Nephron progenitor cell (in vitro differentiated cells): ENCODE measurements at places on chromosomes 3 and 15.

DNA sequence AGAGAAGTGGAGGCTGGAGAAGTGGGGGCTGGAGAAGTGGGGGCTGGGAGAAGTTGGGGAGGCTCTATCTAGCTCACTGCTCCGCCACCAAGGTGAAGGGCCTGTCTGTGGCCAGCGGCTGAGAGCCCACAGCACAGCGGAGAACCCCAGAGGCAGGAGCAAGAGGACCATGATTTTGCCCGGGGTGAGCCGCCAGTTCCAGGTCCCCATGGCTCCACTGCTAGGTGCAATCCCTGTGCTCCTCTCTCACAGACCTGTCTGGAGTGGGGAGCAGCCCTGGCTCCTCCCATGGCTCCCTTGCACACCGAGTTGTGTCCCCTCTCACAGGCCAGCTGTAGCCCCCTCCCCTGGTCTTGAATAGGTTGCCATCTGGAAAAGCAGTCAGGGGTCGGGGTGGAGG, 4.7 kb upstream of the NRROS start:
- no peak overlapping the region for H3K27ac ChIP-seq
- H3K27me3 ChIP-seq = peaks cover 22% of the 10 kb centered on the region
- no peak overlapping the region for H3K4me3 ChIP-seq
- no peaks in the 10 kb centered on the region for H3K36me3 ChIP-seq
- peaks cover 43% of the 10 kb centered on the region for H3K4me1 ChIP-seq
- peak; percentile 26 for DNase-seq

- no peak overlapping the region for H3K4me3 ChIP-seq
- peaks cover 44% of the 10 kb centered on the region for H3K36me3 ChIP-seq
- peaks cover 25% of the 10 kb centered on the region for H3K4me1 ChIP-seq
- H3K27me3 ChIP-seq = no peaks in the 10 kb centered on the region
- DNase-seq = no peak
Observed at GRCh38 chr3:130906374-130906995, 12.6 kb downstream of the ATP2C1 start.

- H3K27me3 ChIP-seq = no peaks in the 10 kb centered on the region
- H3K4me3 ChIP-seq = no peak overlapping the region
- H3K4me1 ChIP-seq = no peaks in the 10 kb centered on the region
- no peak for DNase-seq
Observed at GRCh38 chr15:73244333-73244732, 124.4 kb downstream of the HCN4 start.

GRCh38 chr3:177552051-177552450, 354.8 kb upstream of the TBL1XR1 start:
- peaks cover 42% of the 10 kb centered on the region for H3K4me1 ChIP-seq
- no peaks in the 10 kb centered on the region for H3K27me3 ChIP-seq
- no peak overlapping the region for H3K27ac ChIP-seq

- DNase-seq = no peak
- H3K4me1 ChIP-seq = peaks cover 3% of the 10 kb centered on the region
- no peaks in the 10 kb centered on the region for H3K36me3 ChIP-seq
- H3K27me3 ChIP-seq = peaks cover 16% of the 10 kb centered on the region
- H3K27ac ChIP-seq = no peak overlapping the region
Observed at GRCh38 chr15:68672781-68673205, 94.0 kb downstream of the CORO2B start.

- H3K27ac ChIP-seq = no peak overlapping the region
- no peaks in the 10 kb centered on the region for H3K4me1 ChIP-seq
- no peaks in the 10 kb centered on the region for H3K27me3 ChIP-seq
- H3K4me3 ChIP-seq = no peak overlapping the region
- H3K36me3 ChIP-seq = peaks cover 50% of the 10 kb centered on the region
Observed at GRCh38 chr3:130963444-130963843, 63.2 kb downstream of the ASTE1 start.

DNA sequence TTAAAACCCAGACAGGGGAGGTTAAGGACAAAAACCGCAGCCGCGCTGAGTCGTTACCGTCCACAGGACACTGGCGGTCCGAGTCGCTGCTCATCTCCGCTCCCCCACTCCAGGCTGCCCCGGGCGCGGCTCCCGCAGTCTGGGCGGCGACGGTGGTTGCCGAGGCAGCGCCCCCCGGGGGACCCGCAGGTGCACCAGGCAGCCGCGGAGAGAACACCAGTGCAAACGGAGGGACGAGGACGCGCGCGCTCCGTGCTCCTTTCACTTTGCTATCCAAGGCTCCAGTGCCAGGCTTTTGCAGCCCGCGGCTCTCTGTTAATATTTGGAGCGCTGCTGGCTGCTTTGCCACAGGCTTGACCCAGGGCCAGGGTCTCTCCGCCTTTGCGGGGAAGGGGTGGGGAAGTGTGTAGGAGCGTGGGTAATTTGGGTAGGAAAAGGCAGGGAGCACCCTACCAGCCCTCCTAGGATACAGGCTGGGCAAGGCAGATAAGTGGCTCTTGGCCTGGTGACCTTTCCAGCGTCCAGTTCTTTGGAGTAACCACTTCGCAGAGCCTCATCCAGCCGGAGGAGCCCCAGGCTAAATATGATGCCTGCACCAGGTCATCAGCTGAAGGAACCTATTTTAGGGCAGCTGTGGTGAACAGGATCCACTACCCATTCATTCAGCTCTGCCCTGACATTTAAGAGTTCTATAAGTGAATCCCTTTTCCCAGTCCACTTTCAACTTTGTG, at the start of gene GADL1:
GADL1 (minus strand) TSS at position 141 of the 731 bp plus-strand sequence; CDS start at position 94, 47 bp downstream.
- H3K36me3 ChIP-seq = no peaks in the 10 kb centered on the region
- peaks cover 7% of the 10 kb centered on the region for H3K4me1 ChIP-seq
- H3K27ac ChIP-seq = no peak within 1 kb of the TSS
- peak within 1 kb of the TSS; percentile 81 for H3K4me3 ChIP-seq

GRCh38 chr3:37652851-37653250, 208.8 kb upstream of the CTDSPL start:
- peaks cover 63% of the 10 kb centered on the region for H3K36me3 ChIP-seq
- DNase-seq = no peak
- H3K27me3 ChIP-seq = peaks cover 3% of the 10 kb centered on the region
- H3K4me1 ChIP-seq = no peaks in the 10 kb centered on the region
- no peak overlapping the region for H3K27ac ChIP-seq

GRCh38 chr3:119776304-119776703, 5.6 kb upstream of the NR1I2 start:
- H3K36me3 ChIP-seq = peaks cover 9% of the 10 kb centered on the region
- DNase-seq = no peak
- H3K4me1 ChIP-seq = peaks cover 16% of the 10 kb centered on the region
- H3K27me3 ChIP-seq = peaks cover 4% of the 10 kb centered on the region
- H3K27ac ChIP-seq = no peak overlapping the region

- H3K4me3 ChIP-seq = no peak overlapping the region
- no peak for DNase-seq
- no peaks in the 10 kb centered on the region for H3K27me3 ChIP-seq
Observed at GRCh38 chr3:188578576-188579363, 424.8 kb downstream of the LPP start.

DNA sequence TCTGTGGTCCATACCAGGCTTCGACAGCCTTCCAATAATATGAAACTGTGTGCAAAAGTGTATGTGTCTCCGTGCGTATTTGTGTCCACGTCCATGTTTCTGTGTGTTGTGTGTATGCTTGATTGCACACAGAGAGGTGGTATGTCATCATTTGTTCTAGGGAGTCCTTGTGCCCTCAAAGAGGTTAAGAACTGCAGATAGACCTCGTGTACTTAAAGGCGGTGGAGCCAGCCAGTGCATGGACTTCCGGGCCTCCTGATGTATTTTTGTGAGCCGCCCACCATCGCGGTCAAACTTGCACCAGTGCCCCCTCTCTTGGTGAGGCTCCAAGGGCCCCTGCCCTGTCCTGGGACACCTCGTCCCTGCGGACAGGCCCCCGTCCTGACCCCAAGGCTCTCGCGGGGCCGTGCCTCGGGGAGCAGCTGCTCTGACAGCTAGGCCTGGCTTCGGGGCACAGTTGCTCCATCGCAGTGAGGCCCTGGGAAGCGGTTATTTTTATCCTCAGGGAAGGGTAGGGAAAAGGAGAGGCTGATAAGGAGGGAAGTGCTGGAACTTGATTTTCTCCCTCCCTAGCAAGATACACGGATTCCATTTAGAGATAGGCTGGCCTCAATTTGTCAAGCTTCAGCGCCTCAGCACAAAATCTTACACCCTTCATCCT, 1.2 kb upstream of the RYK start:
- peaks cover 19% of the 10 kb centered on the region for H3K36me3 ChIP-seq
- DNase-seq = peak; percentile 12
- H3K27ac ChIP-seq = peak overlapping the region; percentile 89
- no peaks in the 10 kb centered on the region for H3K27me3 ChIP-seq
- H3K4me3 ChIP-seq = peak overlapping the region; percentile 84
- H3K4me1 ChIP-seq = peaks cover 48% of the 10 kb centered on the region

DNA sequence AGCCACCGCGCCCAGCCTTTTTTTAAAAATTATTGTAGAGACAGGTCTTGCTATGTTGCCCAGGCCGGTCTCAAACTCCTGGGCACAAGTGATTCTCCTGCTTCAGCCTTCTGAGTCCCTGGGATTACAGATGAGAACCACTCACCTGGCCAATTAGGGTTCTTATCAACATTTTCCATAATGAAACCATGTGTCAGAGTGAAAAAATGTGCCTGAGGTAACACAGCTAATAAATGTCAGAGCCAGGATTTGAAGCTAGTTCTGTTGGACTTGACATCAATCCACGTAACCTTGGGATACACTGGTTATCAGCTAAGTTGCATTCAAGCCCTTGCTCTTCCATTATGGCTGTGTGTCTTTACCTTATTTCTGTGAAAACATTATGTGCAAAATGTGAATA, 29.1 kb downstream of the CHST14 start:
- no peak overlapping the region for H3K27ac ChIP-seq
- peaks cover 38% of the 10 kb centered on the region for H3K27me3 ChIP-seq
- DNase-seq = no peak
- peaks cover 4% of the 10 kb centered on the region for H3K4me1 ChIP-seq
- no peak overlapping the region for H3K4me3 ChIP-seq

- H3K4me1 ChIP-seq = no peaks in the 10 kb centered on the region
- no peaks in the 10 kb centered on the region for H3K27me3 ChIP-seq
- H3K4me3 ChIP-seq = no peak overlapping the region
- DNase-seq = no peak
Observed at GRCh38 chr15:101692801-101693598, 31.3 kb downstream of the TARS3 start.

- H3K4me1 ChIP-seq = peaks cover 10% of the 10 kb centered on the region
- H3K36me3 ChIP-seq = no peaks in the 10 kb centered on the region
- no peak for DNase-seq
- no peak overlapping the region for H3K4me3 ChIP-seq
- H3K27me3 ChIP-seq = peaks cover 4% of the 10 kb centered on the region
- no peak overlapping the region for H3K27ac ChIP-seq
Observed at GRCh38 chr3:127071597-127072001, 88.7 kb downstream of the PLXNA1 start.

- H3K4me3 ChIP-seq = no peak overlapping the region
- H3K27me3 ChIP-seq = no peaks in the 10 kb centered on the region
- no peak overlapping the region for H3K27ac ChIP-seq
- peaks cover 9% of the 10 kb centered on the region for H3K4me1 ChIP-seq
- DNase-seq = no peak
- no peaks in the 10 kb centered on the region for H3K36me3 ChIP-seq
Observed at GRCh38 chr3:152222327-152222726, 46.4 kb upstream of the MBNL1 start.

GRCh38 chr3:171001250-171001893, 25.1 kb downstream of the SLC2A2 start:
- no peaks in the 10 kb centered on the region for H3K36me3 ChIP-seq
- no peak for DNase-seq
- H3K27ac ChIP-seq = no peak overlapping the region
- no peaks in the 10 kb centered on the region for H3K27me3 ChIP-seq
- no peak overlapping the region for H3K4me3 ChIP-seq

GRCh38 chr3:78660957-78661356, 1106.8 kb downstream of the ROBO1 start:
- H3K4me1 ChIP-seq = peaks cover 7% of the 10 kb centered on the region
- H3K27me3 ChIP-seq = no peaks in the 10 kb centered on the region
- peak overlapping the region; percentile 50 for H3K27ac ChIP-seq
- no peak for DNase-seq
- no peak overlapping the region for H3K4me3 ChIP-seq

DNA sequence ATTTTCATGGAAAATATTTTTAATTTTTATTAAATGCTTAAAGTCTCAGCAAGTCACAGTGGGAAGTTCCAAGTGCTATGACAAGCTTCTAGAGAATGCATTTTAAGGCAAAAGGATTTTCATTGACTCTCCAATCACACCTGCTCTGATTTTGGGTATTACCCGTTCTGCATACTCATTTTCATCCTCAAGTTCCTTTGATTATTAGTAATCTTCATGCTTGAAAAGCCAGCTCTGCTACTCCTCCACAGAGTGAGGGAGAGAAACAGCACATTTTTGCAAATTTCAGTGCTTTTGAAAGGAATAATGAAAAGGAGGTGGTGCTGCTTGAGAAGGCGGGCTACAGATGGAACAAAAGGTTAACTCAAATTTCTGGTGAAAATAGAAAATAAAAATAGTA, 450.7 kb downstream of the NSUN3 start:
- no peak for DNase-seq
- H3K4me1 ChIP-seq = no peaks in the 10 kb centered on the region

DNA sequence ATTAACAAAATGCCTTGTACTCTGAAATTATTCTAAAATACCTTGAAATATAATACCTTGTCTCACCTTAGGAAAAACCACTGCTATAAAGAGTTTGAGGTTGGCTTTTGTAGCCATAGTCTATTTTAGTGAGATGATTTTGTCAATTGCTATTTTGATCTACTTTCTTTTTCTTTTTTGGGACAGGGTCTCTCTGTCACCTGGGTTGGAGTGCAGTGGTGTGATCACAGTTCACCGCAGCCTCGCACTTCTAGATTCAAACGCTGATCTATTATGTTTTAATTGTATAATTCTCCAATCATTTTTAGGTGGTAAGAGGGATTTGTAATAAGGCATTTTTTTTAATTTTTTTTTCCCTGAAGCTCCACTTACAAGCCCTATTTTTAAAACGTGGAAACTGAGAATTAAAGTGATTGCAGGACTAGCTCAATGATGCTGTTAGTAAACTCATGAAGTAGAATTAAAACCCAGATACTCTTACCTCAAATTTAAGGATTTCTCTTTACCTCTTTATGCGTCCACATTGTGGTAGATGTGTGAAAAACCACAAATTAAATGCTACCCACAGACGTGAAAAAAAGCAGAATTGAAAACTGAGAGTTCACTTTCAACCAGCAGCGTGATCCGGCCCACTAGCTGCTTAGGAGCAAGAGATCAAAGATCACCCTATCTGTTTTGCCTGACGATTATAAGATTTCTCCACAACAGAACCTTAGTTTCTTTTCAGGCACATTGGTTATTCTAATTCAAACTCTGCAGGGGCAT, 384.2 kb downstream of the CGGBP1 start:
- H3K27me3 ChIP-seq = no peaks in the 10 kb centered on the region
- no peak for DNase-seq
- peaks cover 8% of the 10 kb centered on the region for H3K4me1 ChIP-seq
- no peak overlapping the region for H3K27ac ChIP-seq
- H3K36me3 ChIP-seq = no peaks in the 10 kb centered on the region

- no peak overlapping the region for H3K27ac ChIP-seq
- no peak overlapping the region for H3K4me3 ChIP-seq
- DNase-seq = no peak
- peaks cover 12% of the 10 kb centered on the region for H3K27me3 ChIP-seq
- H3K4me1 ChIP-seq = peaks cover 51% of the 10 kb centered on the region
- no peaks in the 10 kb centered on the region for H3K36me3 ChIP-seq
Observed at GRCh38 chr15:66099950-66100671, 153.4 kb downstream of the MEGF11 start.
